Natural killer cell (primary cell): ENCODE measurements at places on chromosomes 13 and 19. TPM values are rescaled to one million over a fixed set of nuclear protein-coding genes. Genes with fewer than 3 reads are reported as not detected.

The OVOL3 gene
- total RNA-seq = not detected

The BST2 gene
- total RNA-seq = 84.8 TPM

GRCh38 chr19:37905946-37906868 is at the start of gene WDR87:
Gene WDR87, minus strand, starts transcription at chr19:37906594. Its CDS starts 8,355 bp downstream, at chr19:37898239.
- DNase-seq = peak; percentile 74

DNA sequence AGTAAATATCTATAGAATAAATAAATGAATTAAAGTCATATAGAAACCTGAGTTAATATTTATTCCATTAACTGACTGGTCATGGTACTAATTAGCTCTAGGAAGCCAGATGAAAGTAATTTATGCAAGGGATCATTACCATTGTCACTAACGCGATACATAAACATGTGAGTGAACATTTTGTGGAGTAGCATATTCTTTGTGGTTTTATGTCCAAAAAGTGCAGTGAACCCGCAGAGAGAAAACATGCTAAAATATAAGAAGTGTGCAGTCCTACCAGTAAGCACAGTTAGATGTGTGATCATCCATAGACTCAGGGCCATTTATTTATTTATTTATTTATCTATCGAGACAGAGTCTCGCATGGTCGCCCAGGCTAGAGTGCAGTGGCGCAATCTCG is 1.6 kb downstream of the GPR183 start:
- DNase-seq = no peak

The NKPD1 gene
- total RNA-seq = 0.66 TPM

The GDF15 gene
- total RNA-seq = 1.5 TPM

The ATP12A gene
- not detected for total RNA-seq

- DNase-seq = no peak
Observed at GRCh38 chr19:51815043-51815442, 20.1 kb downstream of the FPR3 start.

DNA sequence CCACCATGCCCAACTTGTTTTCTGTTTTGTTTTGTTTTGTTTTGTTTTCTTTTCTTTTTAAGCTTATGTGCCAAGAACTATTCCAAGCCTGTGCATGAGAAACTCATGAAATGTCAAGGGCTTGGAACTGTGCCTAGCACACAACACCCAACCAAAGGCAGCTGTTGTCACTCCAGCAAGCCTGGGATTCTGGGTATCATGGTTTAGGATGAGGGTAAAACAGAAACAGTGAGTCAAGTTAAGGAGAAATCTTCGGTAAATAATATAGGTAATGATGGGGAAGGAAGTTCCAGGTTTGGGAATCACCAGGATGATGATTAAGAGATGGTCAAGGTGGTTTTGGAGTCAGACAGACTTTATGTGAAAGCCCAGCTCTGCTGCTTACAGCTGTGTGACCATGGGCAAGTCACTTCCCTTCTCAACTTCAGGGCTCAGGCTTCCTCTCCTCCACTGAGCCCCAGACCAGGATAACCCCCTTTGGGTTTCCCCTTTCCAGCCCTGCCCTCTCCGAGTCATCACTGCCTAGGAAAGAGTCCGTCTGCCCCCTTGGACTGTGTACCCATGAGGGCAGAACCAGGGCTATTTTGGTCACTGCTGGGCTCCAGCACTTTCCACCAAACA is 5.0 kb downstream of the PVR start:
- DNase-seq = no peak

DNA sequence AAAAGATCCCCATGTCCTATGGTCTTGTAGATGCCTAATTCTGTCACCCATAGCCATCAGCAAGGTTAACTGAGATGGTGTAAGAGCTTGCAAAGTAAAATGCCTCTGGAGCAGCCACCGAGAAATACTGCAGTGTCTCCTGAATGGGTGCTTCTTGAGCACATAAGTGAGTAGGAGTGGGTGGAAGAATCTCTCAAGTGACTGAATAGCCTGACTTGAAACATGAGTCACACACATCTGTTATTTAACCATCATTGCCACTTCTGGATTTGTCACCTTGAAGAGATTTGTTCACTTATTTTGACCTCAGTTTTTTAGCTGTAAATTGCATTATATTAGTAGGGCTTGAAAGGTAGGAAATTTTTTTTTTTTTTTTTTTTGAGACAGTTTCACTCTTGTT is 2.3 kb downstream of the ZNF714 start:
- DNase-seq = no peak
